ENCODE measurements at places on chromosomes 3 and 15.

- no peak for DNase-seq
Measured at GRCh38 chr15:51374131-51374530, 32.7 kb downstream of the GLDN start.

DNA sequence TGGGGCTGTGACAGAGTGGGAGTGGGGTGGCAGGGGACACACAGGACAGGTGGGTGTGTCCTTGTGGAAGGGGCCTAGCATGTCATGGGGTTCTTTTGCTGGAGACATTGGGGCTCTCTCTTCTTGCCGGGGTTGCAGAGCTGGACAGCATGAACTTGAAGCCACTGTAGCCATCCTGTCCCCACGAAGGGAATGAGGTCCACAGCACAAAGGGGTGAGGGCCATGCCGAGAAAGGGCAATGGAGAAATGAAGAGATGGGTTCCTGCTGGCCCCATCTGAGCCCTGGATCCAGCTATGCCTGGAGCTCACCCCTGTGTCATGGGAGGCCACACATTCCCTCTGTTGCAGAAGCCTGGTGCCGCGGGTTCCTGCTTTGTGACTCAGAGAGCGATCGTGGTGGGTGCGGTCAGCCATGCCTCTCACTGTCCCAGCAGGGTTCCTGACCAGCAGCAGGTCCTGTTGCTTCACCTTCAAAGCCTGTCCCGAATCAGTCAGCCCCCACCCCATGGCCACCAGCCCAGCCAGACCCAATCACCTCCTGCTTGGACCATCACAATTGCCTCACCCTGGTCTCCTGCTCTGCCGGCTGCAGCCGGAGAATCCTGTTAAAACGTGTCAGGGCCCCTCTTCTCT, 50.0 kb downstream of the DNAJB8 start:
- peak; percentile 26 for DNase-seq

DNA sequence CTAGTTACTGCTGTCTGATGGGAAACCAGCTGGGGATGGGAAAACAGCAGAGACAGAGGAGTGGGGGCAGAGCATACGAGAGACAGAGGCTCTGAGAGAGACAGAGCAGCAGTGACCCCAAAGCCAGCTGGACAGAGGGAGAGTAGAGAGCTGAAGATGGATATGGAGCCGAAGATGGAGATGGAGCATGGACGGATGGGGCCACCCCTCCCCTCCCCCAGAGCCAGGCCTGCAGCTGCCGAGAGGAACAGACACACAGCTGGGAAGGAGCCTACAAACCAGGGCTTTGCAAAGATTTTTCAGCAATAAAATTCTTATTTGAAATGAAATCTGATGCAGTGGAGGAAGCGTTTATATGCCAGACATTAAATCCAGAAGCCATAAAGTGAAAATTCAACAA, 167.6 kb upstream of the LINGO1 start:
- no peak for DNase-seq

- peak; percentile 34 for DNase-seq
Measured at GRCh38 chr3:106850437-106850836, 526.8 kb upstream of the CCDC54 start.

- no peak for DNase-seq
Measured at GRCh38 chr3:145197051-145197820, 963.7 kb downstream of the PLOD2 start.

- no peak for DNase-seq
Measured at GRCh38 chr3:32177702-32178198, 60.7 kb upstream of the CMTM8 start.

- no peak for DNase-seq
Measured at GRCh38 chr3:127678315-127678599, 5.5 kb downstream of the ABTB1 start.

- no peak for DNase-seq
Measured at GRCh38 chr15:66067687-66068086, 185.9 kb downstream of the MEGF11 start.

DNA sequence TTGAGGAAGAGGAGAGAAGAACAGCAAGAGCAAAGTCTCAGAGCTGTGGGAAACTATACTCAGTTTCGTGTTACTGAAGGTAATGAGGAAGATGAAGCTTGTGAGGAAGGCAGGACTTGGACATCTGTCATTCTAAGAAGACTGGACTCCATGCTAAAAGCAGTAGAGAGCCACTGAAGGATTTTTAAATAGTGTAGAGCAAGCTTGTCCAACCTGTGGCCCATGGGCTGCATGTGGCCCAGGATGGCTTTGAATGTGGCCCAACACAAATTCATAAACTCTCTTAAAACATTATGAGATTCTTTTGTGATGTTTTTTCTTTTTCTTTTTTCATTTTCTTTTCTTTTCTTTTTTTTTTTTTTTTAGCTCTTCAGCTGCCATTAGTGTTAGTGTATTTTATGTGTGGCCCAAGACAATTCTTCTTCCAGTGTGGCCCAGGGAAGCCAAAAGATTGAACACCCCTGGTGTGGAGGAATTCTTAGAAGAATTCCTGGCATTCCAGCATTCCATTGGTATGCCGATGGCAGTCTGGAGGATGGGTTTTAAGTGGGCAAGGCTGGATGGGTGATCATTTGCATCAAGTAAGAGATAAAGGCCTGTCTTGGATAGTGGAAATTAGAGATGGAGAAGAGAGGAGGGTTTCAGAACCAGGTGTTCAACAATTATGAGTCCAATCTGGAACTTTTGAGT, 6.9 kb upstream of the NFKBIZ start:
- no peak for DNase-seq

DNA sequence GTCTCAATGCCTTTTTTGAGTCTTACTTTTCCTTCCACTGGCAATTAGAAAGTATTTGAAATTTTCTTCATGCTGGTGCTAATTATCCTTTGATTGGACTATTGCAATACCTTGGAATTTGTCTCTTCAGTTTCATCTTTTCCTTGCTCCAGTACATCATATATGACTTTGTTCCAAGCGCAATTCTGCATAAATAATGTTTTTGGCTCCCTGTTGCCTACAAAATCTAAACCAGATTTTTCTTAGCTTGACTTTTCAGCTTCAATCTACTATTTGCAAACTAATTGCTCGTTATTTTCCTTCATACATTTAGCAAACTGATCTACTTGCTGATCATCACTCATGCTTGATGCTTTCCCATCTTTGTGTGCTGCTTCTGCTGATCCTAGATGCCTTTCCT, 230.8 kb upstream of the GPR149 start:
- DNase-seq = no peak

DNA sequence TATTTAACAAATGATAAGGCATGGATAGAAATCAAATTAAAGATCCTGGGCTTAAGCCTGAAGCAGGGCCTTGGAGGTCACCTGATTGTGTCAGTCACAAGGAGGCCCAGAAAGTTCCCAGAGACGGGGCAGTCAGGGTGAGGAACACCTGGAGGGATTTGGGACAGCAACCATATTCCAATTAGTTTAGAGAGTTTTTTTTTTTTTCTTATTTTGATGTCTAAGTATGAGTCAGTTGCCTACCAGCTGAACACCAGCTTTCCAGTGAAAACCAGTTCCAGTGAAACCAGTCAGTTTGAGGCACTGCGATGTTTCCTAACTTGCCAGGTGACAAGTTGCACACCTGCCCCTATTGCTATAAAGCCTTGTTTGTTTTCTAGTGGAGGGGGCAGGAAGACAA, 350.7 kb upstream of the AZI2 start:
- no peak for DNase-seq

DNA sequence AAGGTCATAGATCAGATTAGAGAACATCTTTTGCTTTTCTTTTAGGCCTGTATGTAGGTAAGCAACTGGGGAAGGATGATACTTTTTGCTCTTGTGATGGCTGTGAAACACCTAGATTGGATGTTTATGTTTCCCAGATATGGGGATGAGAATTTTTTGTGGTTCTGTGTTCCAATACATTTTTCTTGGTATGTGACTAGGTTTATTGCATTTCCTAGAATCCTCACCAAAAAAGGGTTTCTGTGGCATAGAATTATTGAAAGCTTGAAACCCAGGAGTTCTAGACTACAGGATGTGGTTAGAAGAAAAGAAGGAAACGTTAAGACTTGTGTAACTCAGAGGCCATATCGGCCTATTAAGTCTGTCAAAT, 25.8 kb downstream of the OXNAD1 start:
- DNase-seq = peak; percentile 17

- DNase-seq = no peak
Measured at GRCh38 chr3:116515973-116516372, 70.7 kb upstream of the LSAMP start.

- no peak for DNase-seq
Measured at GRCh38 chr3:32217339-32217738, 21.1 kb upstream of the CMTM8 start.

- no peak for DNase-seq
Measured at GRCh38 chr3:46910166-46910760, 32.7 kb downstream of the PTH1R start.

DNA sequence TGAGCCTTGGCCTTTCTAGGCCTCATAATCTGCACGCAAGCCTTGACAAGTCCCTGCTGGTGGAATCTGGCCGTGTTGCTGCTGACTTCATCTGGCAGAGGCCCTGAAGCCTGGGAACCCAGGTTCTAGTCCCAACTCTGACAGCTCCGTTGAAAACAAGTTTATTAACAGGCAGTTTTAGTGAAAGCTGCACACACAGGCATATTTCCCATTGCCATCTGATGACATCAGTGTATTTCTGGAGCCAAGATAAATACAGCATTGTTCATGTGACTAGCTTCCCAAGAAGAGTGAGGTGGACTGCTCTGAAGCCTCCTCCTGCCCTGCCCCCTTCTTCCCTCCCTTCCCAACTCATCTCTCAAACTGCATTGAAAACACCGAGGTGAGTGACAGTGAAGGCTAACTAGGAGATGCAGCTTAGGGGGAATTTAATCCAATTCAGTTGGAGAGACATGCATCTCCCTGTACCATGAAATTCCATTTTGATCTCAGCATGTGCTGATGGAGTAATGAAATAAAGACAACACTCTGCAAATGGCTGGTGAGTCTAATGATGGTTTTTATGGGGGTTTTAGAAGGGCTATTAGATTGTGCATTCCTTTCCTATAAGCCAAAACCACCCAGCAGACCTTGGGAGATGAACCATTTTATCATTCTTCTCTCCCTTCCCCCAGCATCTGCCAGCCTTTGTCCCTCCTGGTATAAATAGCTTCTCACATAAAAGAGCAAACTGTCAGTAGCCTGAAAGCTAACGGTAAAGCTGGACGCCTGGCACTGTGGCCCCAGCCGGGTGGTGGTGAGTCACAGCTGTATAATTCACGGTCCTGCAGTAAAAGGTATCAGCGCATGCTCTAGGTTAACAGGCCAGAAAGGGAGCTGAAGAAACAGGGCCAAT, 38.0 kb downstream of the PRICKLE2 start:
- DNase-seq = peak; percentile 96

- no peak for DNase-seq
Measured at GRCh38 chr3:52270252-52270754, 8.1 kb downstream of the WDR82 start.

DNA sequence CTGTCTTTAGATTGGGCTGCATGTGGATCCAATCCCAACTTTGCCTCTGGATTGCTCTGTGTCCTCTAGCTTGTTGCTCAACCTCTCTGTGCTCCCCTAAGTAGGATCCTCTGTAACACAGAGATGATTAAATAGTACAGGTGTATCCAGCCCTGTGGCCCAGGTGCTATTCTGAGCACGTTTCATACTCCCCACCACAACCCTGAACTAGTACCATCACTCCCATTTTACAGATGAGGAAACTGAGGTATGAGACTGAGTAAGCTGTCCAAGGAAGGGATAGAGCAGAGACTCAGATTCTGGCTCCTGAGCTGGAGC, 7.2 kb downstream of the ISG20 start:
- no peak for DNase-seq

GRCh38 chr3:69309814-69310213, 76.1 kb downstream of the FRMD4B start:
- DNase-seq = no peak

GRCh38 chr15:66999046-66999968, 66.1 kb upstream of the SMAD3 start:
- no peak for DNase-seq

- DNase-seq = no peak
Measured at GRCh38 chr15:82855286-82856100, 46.1 kb downstream of the WHAMM start.

DNA sequence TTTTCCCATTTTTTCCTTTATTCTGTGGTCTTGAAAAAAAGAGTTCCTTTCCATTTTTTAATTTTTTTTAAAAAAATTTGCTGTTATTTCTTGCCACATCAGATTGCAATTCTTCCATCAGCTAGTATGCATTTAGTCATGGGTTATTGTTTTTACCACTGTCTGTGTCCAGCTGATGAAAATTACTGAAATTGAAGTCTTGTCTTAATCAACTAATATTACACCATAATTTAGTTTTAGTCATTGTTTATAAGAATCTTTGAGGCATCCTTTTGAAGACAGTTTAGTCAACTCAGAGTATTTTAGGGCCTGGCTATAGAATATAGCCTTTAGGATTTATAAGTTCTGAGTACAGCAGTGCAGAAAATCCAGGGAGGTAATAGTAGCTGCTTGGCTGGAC, 172.1 kb downstream of the LRTM1 start:
- peak; percentile 48 for DNase-seq

- no peak for DNase-seq
Measured at GRCh38 chr3:190768891-190769290, 93.6 kb downstream of the GMNC start.

DNA sequence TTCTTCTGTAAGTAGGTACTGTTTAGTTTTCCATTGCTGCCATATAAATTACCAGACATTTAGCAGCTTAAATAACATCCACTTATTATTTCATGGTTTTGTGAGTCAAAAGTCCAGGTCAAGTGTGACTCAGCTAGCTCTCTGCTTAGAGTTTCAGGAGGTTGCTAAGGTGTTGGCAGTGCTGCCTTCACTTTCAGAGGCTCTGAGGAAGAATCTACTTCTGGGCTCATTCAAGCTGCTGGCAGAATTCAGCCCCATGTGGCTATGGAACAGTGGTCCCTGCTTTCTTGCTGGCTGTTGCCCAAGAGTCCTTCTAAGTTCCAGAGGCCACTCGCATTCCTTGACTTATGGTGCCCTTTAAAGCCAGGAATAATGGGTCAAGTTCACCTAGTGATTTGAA, 4.5 kb downstream of the CFAP44 start:
- peak; percentile 3 for DNase-seq

GRCh38 chr15:62447742-62448141, 282.7 kb upstream of the C2CD4B start:
- no peak for DNase-seq

GRCh38 chr3:32448686-32449474, 53.8 kb downstream of the CMTM6 start:
- DNase-seq = no peak

Measured in fibroblast of skin of left quadriceps (primary cell).